ENCODE measurements at places on chromosomes 2 and 18.

DNA sequence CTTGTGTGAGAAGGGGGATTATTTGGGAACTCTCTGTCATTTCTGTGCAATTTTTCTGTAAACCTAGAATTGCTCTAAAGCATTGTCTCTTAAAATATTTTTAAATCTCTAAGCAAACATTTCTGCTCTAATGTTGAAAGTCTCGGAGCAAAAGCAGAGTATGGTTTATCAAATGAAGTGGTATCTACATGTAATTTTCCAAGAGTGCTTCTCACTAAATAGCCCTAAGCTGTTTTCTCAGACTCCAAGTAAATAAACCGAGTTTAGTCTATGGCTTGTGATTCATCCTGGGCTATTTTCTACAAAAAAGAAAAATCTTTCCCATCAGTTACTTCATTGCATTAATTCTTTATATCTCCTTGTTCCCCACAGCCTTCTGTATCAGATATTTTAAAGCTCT, 90.8 kb downstream of the METTL4 start:
- DNase-seq, result no peak

- peak; percentile 49 for DNase-seq
These were observed 165.8 kb downstream of the TNS1 start for GRCh38 chr2:217836901-217837491.

DNA sequence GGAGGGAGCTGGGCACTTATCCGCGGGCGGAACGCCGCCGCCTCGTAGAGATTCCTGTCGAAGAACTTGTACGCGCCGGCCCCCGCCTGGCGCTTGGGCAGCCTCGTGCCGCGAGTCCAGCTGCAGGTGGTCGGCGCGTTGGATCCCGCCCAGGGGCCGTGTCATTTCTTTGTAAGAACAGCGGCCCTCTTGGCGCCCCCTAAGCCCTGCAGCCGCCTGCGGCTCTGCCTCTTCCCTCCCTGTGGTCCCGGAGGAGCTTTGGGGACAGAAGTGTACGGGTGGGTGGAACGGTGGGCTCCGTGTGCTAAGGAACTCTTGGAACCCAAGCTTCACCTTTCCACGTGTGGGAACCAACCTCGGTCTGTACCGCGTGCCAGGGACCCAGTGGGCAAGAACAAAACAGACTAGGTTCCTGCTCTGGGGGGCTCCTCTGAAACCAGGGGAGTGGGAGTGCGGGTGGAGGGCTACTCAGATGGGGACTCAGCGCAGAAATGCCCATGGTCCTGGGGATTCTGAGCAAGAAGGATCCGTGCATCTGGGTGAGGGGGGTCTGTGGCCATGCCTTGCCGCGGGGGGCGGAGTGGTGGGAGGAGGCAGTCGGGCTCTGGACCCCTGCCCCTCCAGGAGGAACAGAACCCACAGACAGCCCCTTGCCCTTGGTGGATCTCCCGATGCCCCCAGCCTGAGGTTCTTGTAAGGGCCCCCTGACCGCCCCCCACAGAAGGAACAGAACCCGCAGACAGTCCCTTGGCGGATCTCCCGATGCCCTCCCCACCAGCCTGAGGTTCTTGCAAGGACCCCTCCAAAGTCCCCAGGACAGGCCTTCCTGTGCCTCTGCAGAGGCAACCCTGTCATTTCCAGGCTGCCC, 1.5 kb downstream of the GPC1 start:
- no peak for DNase-seq

GRCh38 chr18:77520767-77521166, 271.1 kb downstream of the GALR1 start:
- DNase-seq, result no peak

- DNase-seq, result no peak
These were observed 8.2 kb upstream of the GBX2 start for GRCh38 chr2:236176417-236176816.

DNA sequence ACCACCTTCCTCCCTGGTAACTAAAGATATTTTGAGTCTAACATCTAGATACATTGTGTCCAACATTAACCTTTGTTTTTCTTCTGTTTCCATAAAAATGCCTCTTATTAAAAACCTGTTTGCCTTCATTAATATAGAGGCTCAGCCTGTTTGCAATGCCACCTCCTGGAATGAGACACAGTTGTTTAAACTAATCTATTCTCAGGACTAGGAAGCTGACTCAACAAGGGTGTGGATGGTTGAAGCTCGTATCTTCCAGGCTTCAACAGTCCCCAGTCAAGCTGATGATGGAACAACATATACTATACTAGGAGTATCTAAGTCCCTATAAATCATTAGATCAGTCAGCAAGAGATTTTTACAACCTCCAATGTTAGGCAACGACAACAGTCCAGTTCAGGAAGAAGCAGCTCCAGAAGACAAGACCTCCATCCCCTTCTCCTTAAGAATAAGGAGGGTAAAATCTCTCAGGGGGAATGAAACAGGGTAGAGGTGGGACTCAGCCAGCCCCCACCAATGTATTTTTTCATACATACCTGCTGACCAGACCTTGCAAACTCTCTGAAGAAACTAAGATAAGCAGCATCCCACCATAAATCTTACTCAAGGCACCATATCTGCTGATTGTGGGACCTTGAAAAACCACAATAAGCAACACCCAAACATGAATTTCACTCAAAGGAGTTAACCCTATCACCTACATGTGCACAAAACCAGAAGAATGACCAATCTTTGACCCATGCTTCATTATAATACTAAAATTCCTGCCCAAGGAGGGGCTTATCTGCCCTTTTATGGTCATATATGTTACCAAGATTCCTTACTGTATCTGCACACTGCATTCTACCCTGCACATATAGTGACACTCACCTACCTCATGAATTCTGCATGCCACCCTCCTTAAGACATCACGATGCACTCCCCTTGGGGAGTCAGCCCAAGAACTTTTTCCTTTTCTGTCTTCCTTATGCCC, 21.4 kb downstream of the ZNF24 start:
- DNase-seq, result no peak

- DNase-seq, result no peak
These were observed 7.1 kb upstream of the CDCA7 start for GRCh38 chr2:173347305-173348168.

DNA sequence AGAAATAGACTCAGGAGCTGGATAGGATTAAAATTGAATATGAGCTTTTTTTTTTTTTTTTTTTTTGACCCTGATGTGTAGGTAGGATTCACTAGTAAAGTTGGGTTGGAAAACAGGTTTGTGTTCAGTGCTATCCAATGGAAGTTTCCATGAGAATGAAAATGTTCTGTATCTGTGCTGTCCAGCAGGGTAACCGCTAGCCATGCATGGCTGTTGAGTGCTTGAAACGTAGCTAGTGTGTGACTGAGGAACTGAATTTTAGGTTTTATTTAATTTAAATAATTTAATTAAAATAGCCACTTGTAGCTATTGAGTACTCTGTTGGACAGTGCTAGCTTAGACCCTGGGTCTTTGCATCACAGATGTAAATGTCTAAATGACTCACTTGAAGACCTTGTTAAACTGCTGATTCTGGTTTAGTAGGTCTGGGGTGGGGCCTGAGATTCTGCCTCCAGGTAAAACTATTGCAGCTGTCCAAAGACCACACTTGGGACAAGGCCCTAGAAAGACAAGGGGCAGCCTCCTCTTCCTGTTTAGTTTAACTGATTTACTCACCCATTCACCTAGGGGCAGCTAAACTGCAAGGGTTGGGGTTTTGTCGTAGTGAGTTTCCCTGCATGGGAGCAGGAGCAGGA, 84.7 kb upstream of the STON1 start:
- DNase-seq, result no peak

DNA sequence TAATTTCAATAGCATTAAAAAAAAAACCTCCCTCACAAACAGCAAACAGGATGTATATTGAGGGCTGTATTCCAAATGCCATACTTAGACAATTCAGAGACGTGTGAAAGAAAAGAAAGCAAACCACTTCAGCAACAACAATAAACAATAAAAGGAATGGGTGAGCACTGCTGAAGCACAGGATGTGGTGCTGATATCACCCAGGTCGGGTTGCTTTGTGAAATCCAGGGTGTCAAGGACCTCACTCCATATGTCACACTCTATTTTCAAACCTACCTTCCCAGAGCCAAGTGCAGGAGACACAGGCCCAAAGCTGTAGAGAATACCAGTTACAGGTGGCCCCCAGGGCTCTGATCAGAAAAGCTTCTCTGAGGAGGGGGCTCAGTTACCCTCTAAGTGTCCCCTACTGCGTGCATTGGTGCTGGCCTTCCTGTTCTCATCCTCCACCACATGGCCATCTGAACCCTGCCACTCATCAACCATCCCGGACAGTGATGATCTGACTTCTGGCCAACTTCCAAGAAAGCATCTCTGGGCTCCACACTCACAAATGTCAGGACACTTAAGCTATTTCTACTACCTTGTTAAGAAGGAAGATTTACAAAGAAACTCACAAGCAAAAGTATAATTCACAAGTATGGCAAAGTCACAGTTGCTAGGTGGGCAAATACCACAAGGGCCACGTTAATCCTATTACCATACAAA, 363.0 kb downstream of the SS18 start:
- DNase-seq, result no peak

GRCh38 chr2:96120091-96120720, 3.8 kb upstream of the ADRA2B start:
- no peak for DNase-seq

GRCh38 chr2:49068613-49069012, 85.7 kb downstream of the FSHR start:
- no peak for DNase-seq

- no peak for DNase-seq
These were observed 8.6 kb upstream of the PDIA6 start for GRCh38 chr2:10820978-10821695.

Measured in hypothalamus (tissue), 51 donors.